ENCODE measurements at places on chromosomes 6 and 20. TPM values are rescaled to one million over a fixed set of nuclear protein-coding genes. Genes with fewer than 3 reads are reported as not detected.

DNA sequence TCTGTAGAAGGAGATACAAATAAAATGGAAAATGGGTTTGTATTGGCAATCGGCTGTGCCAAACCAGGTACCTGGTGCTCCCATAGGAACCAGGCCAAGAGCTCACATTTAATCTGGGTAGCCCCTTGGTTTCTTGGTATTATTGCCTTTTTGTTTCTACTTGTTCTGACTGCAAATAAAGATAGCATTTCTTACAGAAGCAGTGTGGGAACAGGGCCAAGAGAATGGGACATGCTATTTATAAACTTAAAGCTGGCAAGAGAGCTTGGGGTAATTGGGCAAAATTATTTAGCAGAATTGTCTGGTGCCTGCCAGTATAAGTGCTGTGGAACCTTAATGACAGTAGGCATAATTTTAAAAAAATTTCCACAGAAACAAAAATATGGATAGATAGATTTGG is 113.5 kb upstream of the GLP1R start:
- no peak for DNase-seq
- no peaks in the 10 kb centered on the region for H3K4me1 ChIP-seq
- no peak overlapping the region for H3K4me3 ChIP-seq

Gene CAP2
- total RNA-seq = 27.6 TPM

- DNase-seq = no peak
- no peak overlapping the region for H3K4me3 ChIP-seq
- no peaks in the 10 kb centered on the region for H3K36me3 ChIP-seq
- H3K4me1 ChIP-seq = peaks cover 19% of the 10 kb centered on the region
- peak overlapping the region; percentile 54 for H3K27ac ChIP-seq
- H3K27me3 ChIP-seq = no peaks in the 10 kb centered on the region
Measured at GRCh38 chr20:57581202-57582028, 20.5 kb downstream of the PCK1 start.

- DNase-seq = no peak
- no peak overlapping the region for H3K4me3 ChIP-seq
- no peaks in the 10 kb centered on the region for H3K36me3 ChIP-seq
Measured at GRCh38 chr6:86516087-86516486, 421.2 kb upstream of the HTR1E start.

Gene TULP4
- total RNA-seq = 131 TPM

- no peaks in the 10 kb centered on the region for H3K36me3 ChIP-seq
- H3K4me1 ChIP-seq = peaks cover 7% of the 10 kb centered on the region
- peak overlapping the region; percentile 86 for H3K27ac ChIP-seq
- no peaks in the 10 kb centered on the region for H3K27me3 ChIP-seq
- no peak for DNase-seq
Measured at GRCh38 chr6:116572162-116572561, 858 bp downstream of the RWDD1 start.

GRCh38 chr6:73476723-73477122 is 15.2 kb downstream of the MTO1 start:
- no peaks in the 10 kb centered on the region for H3K27me3 ChIP-seq
- H3K4me1 ChIP-seq = no peaks in the 10 kb centered on the region
- no peak for DNase-seq
- H3K36me3 ChIP-seq = no peaks in the 10 kb centered on the region
- H3K4me3 ChIP-seq = no peak overlapping the region

All from uterus (tissue), 4 donors.